ENCODE measurements at places on chromosomes 1 and 21.

DNA sequence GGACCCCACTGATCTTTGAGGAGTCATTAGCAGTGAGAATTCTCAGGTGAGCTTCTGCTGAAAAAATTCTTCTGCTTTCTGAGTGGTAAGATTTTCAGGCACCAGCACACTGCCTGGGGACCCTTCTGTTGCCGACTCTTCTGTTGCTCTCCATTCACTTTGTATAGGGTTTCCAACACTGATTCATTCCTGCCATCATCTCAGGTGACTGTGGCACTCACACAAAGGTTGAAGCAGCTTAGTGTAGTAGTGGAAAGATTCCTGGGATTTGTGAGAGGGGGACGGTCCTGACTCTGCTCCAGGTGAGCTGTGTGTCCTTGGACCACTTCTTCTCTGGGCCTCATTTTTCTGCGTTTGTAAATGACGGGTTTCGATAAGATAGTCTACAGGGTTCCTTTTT lies 9.4 kb downstream of the UTP11 start:
- DNase-seq, result no peak

GRCh38 chr1:191901651-191902050 lies 256.6 kb upstream of the RGS18 start:
- no peak for DNase-seq

DNA sequence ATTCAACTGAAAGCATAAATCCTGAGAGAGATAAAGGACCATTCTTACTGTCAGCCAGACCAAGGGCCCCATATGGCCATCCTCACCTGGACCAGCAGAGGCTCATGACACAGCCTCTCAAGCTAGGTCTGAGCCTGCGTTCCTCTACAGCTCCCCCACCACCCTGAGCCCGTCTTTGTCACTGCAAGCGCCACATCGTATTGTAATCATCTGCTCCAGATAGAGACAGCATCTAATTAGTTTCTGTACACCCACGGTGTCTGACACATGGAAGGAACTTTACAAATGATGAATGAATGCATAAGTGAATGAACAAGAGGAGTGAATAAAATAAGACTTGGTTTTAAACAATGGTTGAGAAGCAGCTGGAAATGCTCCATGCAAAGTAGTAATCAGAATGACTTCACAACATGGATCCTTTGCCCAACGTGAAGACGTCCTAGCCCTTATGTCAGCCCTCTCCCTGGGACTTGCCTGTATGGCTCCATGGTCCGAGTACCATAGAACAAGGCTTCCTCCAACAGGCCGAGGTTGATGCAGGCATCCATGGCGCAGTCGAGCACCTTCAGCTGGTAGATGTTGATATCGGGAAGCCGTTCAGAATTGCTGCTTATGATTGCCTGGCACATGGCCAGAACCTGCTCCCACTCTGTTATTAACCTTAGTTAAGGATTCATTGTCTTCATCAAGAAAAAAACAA lies 648.9 kb downstream of the SMYD3 start:
- DNase-seq, result no peak

- no peak for DNase-seq
Measured at GRCh38 chr1:51948491-51948915, 42.0 kb downstream of the RAB3B start.

DNA sequence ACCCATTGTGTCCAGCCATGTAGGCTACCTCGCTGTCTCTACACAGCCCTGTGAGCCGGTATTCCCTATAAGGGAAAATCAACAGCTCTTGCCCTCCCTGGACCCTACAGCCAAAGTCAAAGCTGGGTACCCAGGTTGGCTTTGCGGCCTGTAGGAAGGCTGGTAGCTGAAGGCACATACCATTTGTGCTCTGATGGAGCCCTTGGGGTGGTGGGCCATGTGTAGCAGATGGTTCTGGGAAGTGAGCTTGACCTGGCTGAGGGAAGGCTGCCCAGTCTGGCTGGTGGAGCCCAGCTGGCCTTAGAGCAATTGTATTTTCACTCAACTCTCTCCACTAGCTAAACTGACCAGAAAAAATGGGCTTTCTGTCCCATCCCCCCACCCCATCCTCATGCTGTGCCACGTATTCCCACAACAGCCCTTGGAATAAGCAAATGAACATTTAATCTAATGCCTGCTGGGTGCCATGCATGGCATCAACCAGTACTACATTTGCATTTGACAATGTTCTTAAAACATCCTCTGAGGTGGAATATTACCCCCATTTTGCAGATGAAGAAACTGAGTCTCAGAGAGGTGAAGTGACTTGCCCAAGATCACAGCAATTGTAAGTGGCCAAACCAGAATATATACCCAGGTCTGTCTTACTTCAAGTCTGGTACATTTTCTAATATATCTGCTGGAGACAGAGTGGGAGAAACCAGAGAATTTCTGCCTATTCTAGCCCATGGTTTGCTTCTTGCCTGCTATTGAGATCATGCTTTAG lies 56.8 kb downstream of the NDUFS5 start:
- DNase-seq, result no peak

GRCh38 chr1:79312438-79312837 lies 305.9 kb upstream of the ADGRL4 start:
- DNase-seq, result no peak

DNA sequence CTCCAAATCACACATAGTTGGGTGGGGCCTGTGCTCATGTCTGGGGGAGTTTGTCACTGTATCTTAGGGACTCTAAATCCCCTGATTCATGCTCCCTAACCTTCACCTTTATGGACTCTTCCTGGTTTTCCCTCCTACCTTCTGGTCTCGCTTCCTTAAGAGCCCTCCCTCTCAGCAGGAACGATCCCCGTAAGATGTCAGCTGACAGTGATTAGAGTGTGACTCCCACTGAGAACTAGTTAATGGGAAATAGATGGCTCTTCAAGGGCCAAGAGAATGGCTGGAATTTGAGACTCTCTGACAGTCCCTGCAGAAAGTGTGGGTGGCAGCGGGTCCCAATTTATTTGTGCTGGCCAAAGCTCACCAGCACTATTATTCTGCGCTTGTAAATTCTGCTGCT lies 22.0 kb downstream of the LYPD8 start:
- DNase-seq, result no peak

GRCh38 chr1:55057956-55058298 lies 18.6 kb downstream of the PCSK9 start:
- no peak for DNase-seq

GRCh38 chr1:45393718-45394302 lies 53.6 kb upstream of the MUTYH start:
- no peak for DNase-seq

DNA sequence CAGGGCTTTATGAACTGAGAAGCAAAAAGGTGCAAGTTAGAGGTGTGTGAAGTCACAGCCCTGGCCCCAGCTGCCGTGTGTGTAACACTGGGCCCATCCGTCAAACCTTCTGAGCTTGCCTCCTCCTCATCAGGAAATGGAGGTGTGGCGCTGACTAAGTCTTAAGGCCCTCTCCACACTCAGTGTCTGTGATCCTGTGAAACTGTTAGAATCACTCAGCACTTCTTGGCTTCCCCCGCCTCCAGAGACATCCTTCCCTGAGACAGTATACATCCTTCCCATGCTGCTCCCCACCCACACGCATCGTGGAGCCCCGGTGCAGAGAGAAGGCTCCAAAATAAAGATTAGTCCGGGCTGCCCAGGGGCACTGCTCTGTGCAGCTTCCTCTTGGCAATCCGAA lies 33.3 kb downstream of the LRP8 start:
- peak; percentile 9 for DNase-seq

DNA sequence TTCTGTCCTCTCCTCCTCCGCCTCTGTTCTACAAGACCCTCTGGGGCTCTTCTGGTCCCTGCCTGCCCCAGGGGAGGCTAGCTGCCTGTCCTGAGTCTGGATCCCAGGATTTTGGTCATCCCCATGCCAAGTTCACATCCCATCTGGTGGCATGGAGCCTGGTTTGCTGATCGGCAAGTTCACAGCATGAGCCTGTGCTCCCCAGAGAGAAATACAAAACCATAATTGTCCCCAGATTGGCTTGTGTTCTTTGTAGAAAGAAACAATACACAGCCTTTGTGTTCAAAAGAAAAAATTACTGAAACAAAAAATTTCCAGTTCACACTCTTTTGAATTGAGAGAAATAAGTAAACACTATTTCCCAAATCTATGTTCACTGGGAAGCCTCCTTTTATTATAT lies 149.4 kb upstream of the ZC3H12A start:
- no peak for DNase-seq

DNA sequence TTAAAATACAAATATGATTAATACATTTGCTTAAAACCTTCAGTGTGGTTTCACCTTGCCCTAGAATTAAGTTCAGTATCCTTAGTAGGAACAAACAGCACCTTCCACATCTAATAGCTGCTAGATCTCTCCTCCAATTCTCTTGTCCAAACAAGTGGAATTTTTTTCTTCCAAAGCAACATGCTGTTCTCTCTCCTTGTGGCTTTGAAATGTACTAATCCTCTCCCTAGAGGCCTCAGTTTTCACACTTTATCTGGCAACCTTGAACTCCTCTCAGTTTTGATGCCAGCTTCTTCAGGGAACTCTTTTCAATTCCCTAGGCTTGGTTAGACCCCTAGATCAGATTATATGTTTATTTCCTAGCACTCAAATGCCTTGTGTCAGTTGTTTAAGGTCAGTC lies 87.0 kb downstream of the GLUL start:
- no peak for DNase-seq

DNA sequence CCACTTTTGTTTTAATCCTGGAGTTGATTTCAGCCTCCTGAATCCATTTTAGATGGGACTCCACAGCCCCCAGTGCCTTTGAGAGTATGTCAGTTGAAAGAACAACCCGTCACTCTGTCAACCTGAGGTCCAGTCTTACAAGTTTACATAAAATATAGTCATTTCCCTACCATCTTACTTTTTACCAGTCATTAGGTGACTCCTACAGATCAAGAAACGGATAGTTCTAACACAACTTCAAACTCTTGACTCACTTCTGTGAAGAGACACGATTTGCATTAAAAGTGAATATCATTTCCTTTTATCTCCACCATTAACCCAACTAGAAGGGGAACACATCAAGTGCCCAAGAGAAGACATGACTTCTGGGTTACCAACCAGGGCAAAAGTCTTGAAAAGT lies 147.1 kb downstream of the NTPCR start:
- DNase-seq, result no peak

DNA sequence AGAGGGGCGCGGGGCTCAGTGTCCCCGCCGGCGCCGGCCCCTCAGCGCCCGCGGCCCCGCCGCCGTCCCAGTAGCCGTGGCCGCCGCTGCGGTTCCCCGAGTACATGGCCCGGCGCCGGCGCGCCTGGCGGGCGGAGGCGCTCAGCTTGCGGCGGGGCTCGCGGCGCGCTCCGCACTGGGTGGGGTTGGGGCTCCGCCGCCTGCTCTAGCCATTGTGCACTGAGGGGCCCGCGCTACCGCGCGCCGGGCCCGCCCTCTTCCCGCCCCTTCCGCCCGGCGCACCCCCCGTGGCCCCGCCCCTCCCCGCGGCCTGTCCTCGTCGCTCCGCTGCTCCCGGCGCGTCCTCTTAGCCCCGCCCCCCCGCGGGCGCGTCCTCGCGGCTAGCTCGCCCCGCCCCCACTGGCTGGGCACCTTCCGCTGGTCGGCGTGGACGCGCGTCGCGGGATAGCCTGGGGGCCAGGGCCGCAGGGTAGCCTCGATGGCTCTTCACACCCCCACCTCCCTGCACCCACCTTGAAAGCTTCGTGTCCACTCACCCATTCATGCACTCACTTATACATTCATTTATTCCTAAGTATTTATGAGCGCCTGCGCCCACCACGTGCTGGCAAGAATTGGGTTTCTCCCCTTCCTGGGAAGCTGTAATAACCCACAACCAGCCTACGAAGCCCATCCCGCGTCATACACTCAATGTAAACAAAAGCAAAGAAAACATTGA lies at the start of the genes CHML and OPN3:
TSS of gene CHML (minus strand) at position 221 of the 718 bp plus-strand sequence. CDS start 4,603 bp downstream, outside the sequence.
TSS of gene OPN3 (minus strand) at position 221 of the 718 bp plus-strand sequence. CDS start at position 106, 115 bp downstream.
- peak; percentile 90 for DNase-seq

DNA sequence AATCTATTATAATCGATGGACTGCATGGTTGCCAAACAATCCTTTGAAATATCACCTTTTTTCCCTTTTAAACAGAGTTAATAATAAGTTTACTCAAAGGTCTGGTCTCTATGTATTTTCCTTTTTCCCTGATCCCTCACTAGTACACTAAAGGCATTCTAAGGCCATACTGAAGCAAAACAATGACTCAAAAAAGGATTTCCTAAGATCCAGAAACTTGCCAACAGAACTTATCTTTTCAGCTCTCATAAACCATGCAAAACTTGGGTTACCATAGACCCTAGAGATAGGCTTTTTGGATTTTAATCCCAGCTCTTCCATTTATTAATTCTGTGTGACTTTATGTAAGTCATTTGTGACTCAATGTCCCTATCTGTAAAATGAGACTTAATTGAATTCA lies 77.1 kb downstream of the IFI44 start:
- DNase-seq, result no peak

Data from activated CD8-positive, alpha-beta memory T cell treated with anti-CD3 and anti-CD28 coated beads for 48 hours (primary cell).